ENCODE measurements at places on chromosomes 12 and 14.

GRCh38 chr14:68685419-68686204 is 107.3 kb downstream of the ZFP36L1 start:
- DNase-seq = no peak

DNA sequence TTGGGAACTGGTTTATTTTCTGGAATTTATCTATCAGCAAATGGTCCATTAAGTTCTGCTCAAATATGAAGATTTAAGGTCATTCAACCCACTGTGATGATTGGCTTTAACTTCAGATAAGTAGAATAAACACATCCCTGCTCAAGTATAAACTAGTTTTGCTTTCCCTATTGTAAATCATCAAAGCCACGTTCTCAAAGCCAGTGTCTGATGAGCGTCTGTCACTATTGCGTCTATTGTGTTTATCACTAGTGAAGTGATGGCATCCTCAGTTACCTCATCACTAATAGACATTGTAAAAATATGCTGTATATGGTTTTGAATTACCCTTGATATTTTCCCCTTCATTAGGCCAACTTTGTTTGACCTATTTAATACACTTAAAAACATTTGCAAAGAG is 351.3 kb downstream of the BCAT1 start:
- DNase-seq = no peak

DNA sequence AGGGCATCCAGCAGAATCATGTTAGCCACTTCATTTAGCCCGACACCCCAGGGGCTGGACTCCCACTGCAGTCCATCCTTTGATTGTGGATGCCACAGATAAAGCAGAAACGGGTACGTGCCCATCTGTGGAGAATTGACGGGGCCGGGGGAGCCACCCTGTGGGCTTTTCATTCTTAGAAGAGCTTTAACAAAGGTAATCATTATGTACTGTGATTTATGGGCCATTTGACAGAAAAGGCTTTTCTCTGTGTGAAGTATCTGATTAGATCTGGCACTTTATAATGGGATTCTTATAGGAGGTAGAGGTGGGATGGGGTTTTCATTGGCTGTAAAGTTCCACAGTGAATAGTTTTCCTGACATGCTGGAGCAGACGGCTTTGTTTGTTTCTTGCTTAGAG is 40.4 kb downstream of the AACS start:
- no peak for DNase-seq

DNA sequence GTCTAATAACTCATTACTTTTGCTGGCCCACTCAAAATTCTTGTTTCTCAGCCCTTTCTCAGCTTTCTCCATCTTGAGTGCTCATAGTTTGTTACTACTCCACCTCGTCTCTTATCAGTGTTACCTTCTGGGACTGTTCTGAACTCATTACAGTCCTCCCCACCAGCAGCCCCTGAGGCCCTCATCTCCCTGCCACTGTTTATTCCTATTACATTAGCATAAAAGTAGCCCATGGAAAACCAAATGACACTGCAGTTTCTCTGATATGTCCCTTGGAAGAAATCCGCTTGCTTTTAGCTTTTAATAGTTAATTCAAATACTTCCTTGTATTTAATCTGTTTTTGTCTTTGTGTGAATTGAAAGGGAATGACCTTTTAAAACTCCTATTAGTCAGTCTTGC is 7.6 kb downstream of the AKAP6 start:
- DNase-seq = no peak

GRCh38 chr12:55173456-55173855 is 47.2 kb downstream of the OR9K2 start:
- no peak for DNase-seq

- no peak for DNase-seq
Measured at GRCh38 chr12:40215982-40216381, 8.8 kb upstream of the LRRK2 start.

- DNase-seq = no peak
Measured at GRCh38 chr12:89750389-89751351, 42.0 kb upstream of the ATP2B1 start.

DNA sequence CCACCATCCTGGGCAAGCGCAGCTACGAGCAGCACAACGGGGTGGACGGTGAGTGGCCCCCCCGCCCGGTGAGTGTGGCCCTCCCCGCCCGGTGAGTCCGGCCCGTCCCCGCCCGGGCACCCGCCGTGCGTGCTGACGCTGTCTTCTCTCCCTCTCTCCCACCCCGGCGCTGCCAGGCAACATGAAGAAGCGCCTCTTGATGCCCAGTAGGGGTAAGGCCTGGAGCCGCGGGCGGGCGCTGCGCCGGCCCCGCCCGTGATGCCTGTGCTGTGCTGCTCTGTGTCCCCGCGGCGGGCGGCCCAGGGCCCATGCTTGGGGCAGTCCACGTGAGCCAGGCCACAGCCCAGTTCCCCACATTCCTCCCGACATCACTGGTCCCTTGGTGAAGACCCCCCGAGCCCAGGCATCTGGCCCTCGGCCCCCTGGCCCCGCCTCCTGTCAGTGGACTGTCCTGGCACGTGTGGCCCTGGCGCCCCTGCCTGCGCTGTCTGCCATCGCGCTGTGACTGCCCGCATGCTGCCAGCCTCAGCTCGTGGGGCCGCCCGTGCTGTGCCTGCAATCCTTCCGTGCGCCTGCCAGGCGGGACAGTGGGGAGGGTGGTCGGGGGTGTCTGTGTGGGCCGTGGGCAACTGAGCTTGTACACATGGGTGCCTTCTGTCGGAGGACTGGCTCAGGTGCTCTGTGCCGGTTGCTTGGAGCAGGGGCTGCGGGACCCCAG is 7.9 kb upstream of the CRIP2 start:
- DNase-seq = no peak
